Calu3 (cell line): ENCODE measurements at places on chromosomes 11 and 22. TPM values are rescaled to one million over a fixed set of nuclear protein-coding genes. Genes with fewer than 3 reads are reported as not detected.
A peak's percentile ranks its signal among the peaks of the same experiment; 100 is the strongest.

DNA sequence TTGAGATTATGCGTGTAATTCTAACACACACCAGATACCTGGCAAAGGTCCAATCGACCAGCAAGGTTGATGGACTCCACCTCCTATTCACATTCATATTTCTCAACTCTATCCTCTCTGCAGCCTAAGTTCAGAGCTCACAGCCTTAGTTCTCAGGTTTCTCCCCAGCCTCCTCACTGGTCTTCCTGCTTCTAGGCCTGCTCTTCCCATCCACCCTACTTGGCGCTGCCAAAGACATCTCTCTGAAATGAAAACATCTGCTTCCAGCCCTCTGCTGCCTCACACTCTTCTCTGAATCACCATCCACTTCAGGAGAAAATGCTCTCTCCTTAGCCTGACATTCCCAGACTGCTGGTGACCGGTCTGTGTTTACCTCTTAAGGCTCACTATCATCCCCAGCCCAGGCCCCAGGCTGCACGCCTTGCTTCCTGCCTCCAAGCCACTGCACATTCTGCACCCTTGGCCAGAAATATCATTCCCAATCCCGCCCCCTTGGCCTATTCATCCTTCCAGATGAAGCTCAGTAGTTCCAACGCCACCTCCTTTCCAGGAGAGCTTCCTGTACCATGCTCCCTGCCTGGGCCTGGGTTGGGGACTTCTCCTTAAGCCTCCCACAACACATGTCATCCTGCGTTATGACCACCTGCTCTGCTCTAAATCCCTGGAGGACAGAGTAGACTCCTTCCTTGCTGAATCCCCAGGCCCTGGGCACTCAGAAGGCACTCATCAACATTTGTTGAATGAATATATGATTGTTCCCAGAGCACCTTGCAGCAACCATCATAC, 3.5 kb downstream of the ARRB1 start:
- DNase-seq = no peak

MAPK8IP2 gene
- total RNA-seq = 2.9 and 3.1 TPM in 2 replicates

- DNase-seq = no peak
Measured at GRCh38 chr22:45285263-45286058, 712 bp downstream of the UPK3A start.

GRCh38 chr11:130049328-130049771, 20.3 kb upstream of the APLP2 start:
- DNase-seq = no peak

CECR2 gene
- 0.09 and 0.15 TPM in 2 replicates for total RNA-seq

C11orf87 gene
- not detected in 2 replicates for total RNA-seq

DNA sequence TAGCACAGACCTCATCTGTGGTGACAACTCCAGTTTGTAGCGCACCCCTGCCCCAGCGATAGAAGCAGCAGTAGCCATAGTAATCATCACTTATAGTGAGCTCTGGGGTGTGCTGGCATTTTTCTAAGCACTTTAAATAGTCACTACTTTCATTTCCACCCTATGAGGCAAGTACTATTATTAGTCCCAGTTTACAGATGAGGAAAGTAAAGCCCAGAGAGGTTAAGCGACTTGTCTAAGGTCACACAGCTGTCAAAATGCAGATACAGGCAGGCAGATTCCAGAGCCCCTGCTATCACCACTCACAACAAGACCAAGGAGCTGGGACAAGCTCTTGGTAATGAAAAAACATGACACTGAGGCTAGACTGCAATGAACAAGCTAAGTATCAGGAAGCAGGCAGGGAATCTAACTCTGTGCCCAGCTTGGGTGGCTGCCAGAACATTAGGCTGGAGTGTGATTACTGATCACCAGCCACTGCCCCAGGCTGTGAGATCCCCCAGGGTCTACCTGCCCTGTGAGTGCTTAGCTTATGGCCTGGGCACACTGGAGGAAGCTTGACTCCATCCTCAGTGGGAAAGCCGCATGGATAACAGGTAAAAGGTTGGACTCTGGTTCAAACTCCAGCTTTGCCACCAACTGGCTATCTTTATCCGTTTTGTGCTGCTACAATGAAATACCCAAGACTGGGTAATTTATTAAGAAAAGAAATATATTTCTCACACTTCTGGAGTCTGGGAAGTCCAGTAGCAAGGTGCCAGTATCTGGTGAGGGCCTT, 561.1 kb downstream of the MN1 start:
- DNase-seq = peak; percentile 36

DNA sequence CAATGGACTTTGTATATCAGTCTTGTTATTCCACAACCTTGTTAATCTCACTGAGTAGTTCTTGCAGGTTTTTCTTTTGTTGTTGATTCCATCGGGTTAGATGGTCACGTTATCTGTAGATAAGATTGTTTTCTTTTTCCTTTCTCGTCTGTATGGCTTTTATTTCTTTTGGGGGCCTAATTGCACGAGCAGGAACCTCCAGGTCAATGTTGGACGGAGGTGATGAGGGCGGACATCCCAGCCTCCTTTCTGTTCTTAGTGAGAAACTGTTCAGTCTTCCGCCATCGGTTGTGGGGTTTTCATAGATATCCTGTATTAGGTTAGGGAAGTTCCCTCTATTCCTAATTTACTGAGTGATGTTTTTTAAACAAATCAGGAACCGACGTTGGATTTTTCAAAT, 4.8 kb upstream of the PRR33 start:
- DNase-seq = no peak

- no peak for DNase-seq
Measured at GRCh38 chr11:134552749-134553148, 140.7 kb upstream of the B3GAT1 start.

- no peak for DNase-seq
Measured at GRCh38 chr11:44602891-44603310, 37.4 kb downstream of the CD82 start.

DNA sequence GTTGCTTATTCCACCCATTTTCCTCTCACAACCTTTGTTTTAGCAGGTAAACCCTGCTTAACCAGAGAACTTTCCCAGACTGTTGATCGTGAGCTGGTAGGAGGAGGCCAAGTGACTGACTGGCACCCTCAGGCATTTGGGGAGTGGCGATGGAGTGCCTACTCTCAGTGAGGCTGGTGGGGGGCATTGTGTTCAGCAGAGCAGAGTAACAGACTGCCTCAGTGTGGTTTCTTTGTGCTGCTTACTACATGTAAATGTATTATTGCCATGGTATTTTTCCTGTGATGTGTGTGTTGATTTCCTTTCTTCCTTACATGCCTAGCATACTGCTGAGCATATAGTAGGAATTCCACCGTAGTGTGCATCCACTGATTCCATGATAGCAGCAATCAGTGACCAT, 2.6 kb downstream of the MARK2 start:
- peak; percentile 52 for DNase-seq
